Glomerular endothelial cell (primary cell): ENCODE measurements at places on chromosomes 3 and 15.

GRCh38 chr15:37075777-37076176, 24.6 kb downstream of the MEIS2 start:
- no peak for DNase-seq

- no peak for DNase-seq
Measured at GRCh38 chr15:31327669-31328427, 1.2 kb downstream of the KLF13 start.

DNA sequence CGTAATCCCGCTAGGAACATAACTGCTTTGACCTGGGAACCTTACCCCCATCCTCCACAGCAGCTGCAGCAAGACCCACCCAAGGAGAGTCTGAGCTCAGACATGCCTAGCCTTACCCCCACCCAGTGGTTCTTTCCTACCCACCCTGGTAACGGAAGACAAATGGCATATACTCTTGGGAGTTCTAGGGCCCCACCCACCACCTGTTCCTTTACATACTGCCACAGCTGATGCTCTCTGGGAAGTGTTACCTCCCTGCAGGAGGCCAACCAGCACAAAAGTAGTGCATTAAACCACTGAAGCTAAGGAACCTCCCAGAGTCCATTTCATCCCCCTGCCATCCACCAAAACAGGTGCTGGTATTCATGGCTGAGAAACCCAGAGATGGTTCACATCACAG, 50.6 kb upstream of the AZI2 start:
- DNase-seq: no peak

DNA sequence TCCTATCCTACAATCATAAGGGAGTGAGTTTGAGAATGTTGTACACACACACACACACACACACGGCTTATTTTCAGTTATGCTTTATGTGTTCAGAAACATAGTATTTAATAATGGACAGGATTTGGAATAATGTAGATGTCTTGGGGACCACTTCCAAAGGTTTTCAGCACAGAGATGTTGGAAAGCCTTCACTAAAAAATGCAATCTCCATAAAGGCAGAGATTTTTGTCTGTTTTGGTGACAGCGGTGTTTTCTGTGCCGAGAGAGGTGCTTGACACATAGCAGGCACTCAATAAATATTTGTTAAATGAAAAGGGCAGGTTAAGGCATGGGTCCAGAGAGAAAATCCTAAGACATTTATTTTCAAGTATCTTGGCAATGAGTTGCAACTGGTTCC, 428.2 kb upstream of the RGMA start:
- no peak for DNase-seq

GRCh38 chr3:155895379-155895900, 25.0 kb downstream of the GMPS start:
- no peak for DNase-seq

GRCh38 chr3:105616374-105617121, 249.8 kb downstream of the ALCAM start:
- no peak for DNase-seq

GRCh38 chr3:157046520-157046919, 113.4 kb downstream of the CCNL1 start:
- DNase-seq: no peak

- no peak for DNase-seq
Measured at GRCh38 chr15:58139989-58140522, 1.9 kb downstream of the AQP9 start.

DNA sequence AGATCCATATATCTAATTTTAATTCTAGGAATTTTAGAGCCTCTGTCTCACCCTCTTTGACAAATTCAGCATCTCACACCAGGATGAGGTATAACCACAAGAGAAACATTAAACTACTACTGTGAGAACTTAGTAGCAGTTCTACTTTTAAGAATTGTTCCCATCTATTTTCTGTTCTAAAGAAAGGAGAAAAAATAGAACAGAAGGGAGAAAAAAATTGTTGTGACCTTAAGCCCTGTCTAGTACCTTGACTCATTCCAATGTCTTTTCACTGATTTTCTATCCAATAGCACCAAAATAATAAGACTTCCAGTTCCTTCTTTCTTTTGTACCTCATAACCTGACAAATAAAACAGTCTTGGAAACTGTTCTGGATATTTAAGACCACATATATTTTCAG, 37.0 kb downstream of the FRMD5 start:
- no peak for DNase-seq

- DNase-seq: no peak
Measured at GRCh38 chr3:154943981-154944380, 136.1 kb upstream of the MME start.

DNA sequence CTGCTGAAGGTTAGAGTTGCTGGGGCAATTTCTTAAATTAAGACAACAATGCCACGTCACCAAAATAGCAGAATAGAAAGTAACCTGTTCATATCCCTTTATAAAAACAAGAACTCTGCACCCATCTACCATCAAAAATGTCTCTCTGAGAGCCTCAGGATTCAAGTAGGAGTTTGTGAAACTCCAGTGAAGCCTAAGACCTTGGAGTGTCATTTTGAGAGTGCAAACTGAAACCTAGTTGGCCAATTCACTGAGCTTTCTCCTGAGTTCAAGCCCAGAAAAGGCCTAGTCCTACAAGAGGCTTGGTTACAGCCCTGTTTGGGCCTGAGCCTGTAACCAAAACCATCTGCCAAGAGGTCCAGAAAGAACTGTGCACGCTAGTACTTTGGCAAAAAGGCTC, 335.1 kb downstream of the EFHB start:
- DNase-seq: no peak

GRCh38 chr3:49805367-49805782, 2.3 kb downstream of the INKA1 start:
- DNase-seq: peak; percentile 61

- no peak for DNase-seq
Measured at GRCh38 chr3:35137612-35138011, 501.7 kb upstream of the ARPP21 start.

DNA sequence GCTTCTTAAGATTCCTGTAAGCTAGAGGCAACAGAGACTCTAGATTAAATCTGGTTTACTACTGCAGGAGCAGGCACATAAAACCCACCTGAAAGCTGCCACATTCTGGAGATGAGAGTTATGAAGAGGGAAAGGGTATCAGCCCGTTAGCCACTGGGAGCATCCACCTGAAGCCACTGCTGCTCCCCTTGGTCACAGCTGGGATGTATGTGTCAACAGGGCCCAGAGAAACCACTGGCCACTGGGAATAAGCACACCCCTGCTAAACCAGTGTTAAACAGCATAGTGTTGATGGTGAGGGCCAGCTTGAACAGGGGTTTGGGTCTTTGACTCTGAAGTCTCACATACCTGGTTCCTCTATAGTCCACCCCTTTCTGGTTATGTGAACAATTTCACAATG, 10.9 kb downstream of the SLCO2A1 start:
- no peak for DNase-seq

- DNase-seq: no peak
Measured at GRCh38 chr15:95470997-95471689, 859.4 kb upstream of the NR2F2 start.

DNA sequence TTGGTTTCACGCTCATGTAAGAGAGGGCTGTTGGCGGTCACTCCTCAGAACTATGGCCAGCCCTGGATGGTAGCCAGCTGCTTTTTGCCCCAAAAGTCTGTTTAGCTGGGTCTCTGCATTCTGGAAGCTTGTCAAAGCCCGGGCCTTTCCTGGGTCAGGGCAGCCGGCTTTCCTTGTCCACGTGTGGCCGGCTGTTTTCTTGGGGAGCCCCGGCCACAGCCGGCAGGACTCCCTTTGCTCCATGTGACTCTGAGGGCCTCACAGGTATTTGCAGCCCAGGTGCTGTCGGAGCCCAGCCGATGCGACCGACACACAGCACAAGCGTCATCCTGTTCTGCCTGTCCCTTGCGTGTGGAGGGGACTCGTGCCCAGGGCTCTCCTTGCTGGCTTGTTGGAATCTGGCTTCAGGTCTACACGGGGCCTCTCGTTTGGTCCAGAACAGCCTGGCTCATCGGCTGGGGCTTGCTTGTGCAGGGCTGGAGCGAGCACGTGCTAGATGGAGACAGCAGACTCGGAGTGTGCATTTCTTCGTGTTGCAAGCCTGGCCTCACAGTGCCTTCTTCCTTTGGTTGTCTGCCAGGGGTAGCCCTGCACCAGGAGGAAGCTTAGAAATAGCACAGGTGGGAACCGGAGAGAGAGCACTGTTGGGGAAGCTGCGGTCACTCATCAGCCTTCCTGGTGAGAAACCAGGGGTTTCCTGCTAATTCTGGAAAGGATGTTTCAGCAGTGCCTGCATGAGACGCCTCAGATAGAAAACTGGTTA, 51.5 kb downstream of the PGPEP1L start:
- no peak for DNase-seq

DNA sequence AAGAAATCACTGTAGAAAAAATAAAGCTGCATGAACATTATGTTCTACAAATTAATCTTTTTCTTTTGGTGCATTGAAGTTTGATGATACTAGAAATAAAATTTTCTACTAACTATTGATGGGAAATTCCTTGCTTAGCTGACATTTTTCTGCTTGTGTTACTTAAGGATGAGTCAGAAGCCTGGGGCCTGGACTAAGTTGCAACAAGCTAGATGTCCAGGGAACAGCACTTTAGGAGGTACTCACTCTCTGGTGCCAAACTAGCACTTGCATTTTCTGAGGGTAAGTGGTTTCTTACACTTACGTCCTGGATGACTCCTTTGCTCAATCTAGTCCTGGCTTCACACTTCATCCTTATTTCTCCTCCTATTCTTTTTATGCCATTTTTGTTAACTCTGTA, 945.1 kb downstream of the IGSF11 start:
- DNase-seq: no peak

- no peak for DNase-seq
Measured at GRCh38 chr15:49712162-49712561, 91.3 kb downstream of the DTWD1 start.
